ENCODE measurements at places on chromosomes 3 and 15.

DNA sequence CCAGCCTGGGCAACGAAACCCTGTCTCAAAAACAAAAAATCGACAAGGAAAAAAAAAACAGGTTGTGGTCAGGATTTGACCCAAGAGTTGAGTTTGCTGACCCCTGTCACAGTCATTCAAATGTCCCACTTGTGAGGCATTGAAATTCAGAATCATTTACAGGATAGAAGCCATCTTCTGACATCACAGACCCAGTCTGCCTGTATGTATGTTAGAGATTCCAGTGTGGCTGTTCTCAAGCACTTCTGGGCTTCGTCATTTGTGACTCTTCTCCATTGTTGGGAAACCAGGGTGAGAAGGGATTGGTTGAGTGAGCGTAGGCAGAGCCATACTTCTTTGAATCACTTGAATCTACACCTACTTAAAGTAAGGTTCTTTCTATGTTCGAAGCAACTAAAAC, 57.1 kb downstream of the LMLN start:
- DNase-seq, result no peak

GRCh38 chr15:37873336-37873735, 61.1 kb upstream of the TMCO5A start:
- DNase-seq, result no peak

GRCh38 chr3:14514323-14514720, 25.8 kb downstream of the GRIP2 start:
- no peak for DNase-seq

GRCh38 chr15:83695901-83696425, 42.0 kb downstream of the ADAMTSL3 start:
- no peak for DNase-seq

- DNase-seq, result no peak
Observed at GRCh38 chr15:65922621-65923020, 53.3 kb downstream of the RAB11A start.

GRCh38 chr3:32596909-32597369, 26.3 kb upstream of the DYNC1LI1 start:
- no peak for DNase-seq

DNA sequence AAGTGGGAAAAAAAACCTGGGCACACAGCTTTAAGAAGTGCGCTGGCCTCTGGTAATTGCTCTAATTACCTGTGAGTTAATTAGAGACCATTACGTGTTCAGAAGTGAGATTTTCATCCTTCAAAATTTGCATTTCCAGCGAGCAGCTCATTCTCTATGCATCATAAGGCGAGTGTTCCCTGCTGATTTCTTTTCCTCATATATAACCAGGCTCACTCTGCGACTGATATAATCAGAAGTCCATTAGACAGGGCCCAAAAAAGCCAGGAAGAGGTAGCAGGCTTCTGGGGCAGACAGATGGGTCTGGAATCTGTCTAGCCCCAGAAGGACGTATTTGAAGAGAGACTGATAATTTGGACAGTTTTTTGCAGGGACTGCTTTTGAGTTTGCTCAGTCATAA, 158.7 kb downstream of the MTHFS start:
- no peak for DNase-seq

DNA sequence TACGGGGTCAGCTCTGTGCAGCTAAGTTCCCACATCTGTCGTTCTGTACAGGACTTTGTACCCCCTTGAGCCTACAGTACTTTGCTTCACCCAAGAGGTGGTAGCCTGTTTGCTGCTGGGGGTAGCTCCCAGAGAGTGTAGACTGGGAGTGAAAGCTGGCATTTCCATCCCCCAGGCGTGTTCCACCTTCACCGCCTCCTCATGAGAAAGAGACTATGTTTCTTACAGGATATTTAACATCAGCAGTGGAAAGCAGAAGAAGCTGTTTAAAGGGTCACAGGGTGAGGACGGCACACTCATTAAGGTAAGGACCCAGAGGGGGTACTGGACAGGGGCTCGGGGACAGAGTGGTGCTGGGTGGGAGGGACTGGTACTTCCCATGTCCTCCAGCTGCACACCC, 10.1 kb upstream of the JMJD7 start:
- DNase-seq, result no peak

GRCh38 chr15:31408724-31409123, 82.1 kb downstream of the KLF13 start:
- DNase-seq, result no peak

- peak; percentile 57 for DNase-seq
Observed at GRCh38 chr3:127652246-127652995, 20.3 kb upstream of the ABTB1 start.

GRCh38 chr3:186107215-186108105, 1.4 kb downstream of the ETV5 start:
- DNase-seq, result peak; percentile 50

DNA sequence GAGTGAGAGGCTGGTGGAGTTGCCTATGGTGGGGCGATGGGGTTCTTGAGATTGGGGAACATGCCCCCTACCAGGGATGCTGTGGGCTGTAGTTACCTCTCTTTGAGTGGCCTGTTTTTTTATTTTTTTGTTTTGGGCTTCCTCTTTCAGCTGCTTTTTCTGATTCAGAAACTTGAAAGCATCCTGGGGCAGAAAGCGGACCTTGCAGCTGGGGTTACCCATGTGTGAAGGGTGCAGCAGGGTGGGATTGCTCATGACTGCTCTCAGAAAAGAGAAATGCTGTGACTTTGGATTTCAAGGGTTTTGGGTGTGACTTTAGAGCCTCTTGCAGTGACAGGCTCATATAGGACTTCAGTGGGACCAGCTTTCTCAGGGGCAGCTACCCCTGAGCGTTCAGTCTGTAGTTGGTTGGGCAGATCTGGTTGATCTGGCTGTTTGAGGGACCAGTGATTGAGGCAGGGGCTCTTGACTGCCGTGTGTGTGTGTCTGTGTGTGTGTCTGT, 1.8 kb downstream of the LIMD1 start:
- DNase-seq, result peak; percentile 87

- no peak for DNase-seq
Observed at GRCh38 chr15:29278436-29279105, 8.9 kb upstream of the NSMCE3 start.

DNA sequence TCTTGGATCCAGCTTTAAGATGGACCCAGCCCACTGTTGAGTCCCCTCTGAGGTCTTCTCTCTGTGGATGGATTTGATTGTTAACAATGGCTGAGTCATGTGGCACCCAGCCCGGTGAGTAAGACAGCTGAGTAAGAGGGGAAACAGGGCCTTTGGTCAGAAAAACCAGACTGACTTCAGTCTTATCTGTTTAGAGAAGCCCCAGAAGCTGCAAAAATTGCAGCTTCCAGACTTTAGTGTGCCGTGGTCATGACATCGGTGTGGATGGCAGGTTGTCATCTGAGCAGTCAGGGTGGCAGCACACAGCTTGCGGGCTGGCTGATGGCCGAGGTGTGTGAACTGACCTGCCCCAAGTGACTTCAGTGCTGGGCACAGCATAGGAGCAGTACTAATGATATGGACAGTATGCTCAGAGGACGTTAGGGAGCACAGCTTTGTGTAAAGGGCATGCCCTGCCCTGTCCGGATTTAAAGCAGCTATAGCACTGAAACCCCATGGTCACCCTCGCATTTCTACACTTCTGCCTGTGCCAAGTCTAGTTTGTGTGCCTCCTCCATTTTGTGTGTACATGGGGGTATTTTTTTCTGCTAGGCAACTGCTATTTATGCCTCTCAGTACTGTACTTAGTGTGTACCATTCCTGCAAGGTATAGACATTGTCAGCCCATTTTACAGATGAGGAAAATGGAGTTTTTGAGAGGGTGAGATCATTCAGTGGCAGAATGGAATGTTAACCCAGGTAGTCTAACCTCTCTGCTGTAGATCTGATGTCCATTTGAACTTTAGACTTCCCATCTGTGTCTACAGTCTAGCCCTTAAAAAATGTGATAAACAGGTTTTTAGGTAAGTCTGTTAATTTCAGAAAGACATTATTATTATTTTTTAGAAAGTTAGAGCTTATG, 44.4 kb downstream of the FLNB start:
- peak; percentile 72 for DNase-seq

DNA sequence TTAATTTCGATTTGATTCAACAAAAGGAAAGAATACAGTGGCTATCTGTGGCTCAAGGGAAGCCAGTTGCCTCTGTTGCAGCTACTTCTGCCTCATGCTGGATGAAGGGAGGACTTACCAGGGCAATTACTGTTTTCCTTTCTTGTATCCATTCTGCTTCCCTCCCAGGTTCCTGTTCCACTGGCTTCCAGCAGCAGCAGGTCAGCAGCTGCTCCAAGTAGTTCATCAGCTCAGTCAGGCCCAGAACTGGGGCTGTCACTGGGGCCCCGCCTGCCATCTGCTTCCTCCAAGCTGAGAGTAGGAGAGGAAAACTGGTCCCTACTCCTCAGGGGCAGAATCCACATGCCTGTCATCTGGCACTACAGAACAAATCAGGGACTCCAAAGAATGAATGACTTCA, 48.6 kb upstream of the ULK4 start:
- DNase-seq, result no peak

DNA sequence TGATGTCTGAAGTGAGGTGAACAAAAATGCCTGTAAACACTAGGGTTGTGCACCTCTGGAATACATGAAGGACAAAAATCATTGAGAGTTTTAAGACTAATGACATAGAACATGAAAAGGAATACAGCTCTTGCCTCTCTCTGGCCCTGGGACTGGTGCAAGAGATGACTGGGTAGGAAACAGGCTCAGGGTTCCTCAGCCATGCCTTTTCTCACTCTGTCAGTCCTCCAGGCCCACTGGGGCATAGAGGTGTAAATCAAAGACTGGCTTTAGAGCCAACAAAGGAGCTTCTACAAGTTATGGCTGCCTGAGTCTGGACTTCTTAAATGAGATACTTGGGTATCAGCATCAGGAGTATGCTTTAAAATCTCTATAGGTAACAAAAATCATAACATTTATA, 554.7 kb upstream of the KCNMB2 start:
- DNase-seq, result no peak

- no peak for DNase-seq
Observed at GRCh38 chr3:153618176-153618575, 456.1 kb downstream of the RAP2B start.

- no peak for DNase-seq
Observed at GRCh38 chr3:131174752-131175151, 148.1 kb downstream of the NEK11 start.

DNA sequence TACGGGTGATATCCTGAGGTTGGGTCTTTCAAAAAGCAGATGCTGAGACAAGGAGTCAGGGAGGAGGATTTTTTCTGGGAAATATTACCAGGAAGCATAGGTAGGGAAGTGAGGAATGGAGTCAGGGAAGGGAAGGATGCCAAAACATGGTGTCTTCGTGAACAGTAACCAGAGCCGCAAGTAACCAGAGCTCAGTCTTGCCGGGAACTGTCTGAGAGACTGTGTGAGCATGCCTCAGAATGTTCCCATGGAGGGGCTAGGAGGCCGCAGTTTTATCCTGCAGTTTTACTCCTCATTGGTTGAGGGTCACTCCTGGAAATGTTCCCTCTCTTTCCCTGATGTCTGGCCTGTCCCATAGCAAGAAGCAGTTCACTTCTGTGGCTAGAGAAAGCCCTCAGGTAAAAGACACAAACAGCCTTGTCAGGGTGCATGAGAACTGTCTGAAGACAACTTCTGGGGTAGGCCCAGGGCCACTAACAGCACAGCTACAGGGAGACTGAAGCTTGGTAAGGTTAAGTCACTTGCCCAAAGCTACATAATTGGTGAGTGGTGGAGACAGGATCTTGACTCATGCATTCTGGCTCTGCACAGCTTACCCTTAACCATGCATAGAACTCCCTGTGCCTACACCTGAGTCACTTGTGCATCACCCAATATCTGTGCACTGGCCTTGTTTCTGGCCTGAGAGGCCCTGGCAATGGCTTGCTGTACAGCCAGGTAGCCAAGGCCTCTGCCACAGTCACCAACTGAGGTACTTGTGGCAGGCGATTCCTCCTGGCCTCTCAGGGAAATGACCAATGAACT, 76.3 kb upstream of the FRMD4B start:
- no peak for DNase-seq

DNA sequence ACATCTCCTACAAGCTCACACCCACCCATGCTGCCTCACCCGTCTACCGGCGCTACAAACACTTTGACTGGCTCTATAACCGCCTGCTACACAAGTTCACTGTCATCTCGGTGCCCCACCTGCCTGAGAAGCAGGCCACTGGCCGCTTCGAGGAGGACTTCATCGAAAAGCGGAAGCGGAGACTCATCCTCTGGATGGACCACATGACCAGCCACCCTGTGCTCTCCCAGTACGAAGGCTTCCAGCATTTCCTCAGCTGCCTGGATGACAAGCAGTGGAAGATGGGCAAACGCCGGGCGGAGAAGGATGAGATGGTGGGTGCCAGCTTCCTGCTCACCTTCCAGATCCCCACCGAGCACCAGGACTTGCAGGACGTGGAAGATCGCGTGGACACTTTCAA, 2.1 kb downstream of the SNX33 start:
- no peak for DNase-seq

DNA sequence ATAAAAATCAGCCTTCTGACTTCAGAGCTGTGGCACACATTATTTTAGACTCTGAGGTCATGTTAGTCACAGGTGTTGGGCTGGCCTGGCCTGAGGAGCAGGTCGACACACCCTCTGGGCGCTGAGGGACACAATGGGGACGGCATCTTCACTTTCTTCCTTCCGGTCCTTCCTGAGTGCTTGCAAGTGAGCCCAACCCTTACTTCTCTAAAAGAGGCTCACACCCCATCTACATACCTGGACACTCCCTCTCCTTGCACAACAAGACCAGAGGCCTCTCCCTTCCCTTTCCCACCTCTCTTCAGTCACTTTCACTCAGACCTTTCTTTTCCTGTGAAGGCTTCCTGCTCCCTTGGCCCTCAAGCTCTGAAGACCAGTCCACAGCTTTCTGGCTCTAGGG, 85.4 kb downstream of the XXYLT1 start:
- DNase-seq, result no peak

DNA sequence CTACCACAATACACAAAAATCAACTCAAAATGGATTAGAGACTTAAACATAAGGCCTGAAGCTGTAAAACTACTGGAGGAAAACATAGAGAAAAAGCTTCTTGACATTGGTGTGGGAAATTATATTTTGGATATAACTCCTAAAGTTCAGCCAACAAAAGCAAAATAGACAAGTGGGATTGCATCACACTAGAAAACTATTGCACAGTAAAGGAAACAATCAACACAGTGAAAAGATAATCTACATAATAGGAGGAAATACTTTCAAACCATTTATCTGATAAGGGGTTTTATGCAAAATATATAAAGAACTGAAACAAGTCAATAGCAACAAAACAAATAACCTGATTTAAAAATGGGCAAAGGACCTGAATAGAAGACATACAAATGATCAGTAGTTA, 37.6 kb upstream of the TP63 start:
- DNase-seq, result no peak

DNA sequence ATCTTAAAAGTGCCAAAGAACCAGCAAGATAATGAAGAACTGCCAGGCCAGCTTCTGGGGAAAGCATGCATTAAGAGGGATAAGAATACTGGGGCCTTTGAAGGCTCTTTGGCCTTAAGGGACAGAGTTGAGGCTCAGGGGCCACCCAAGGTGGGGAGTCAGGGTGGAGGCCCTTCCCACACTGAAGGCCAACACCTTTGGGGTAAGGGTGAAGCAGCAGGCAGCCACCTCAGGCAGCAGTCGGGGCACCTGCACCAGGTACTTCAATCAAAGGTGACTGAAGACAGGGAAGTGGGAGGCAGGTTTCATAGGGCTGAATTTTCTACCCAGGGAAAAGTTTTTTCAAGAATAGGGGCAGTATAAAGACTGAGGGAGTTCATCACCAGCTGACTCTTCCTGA, 87.7 kb upstream of the KLF13 start:
- DNase-seq, result no peak

GRCh38 chr3:187902936-187903335, 157.7 kb upstream of the BCL6 start:
- DNase-seq, result peak; percentile 56
